ENCODE measurements at places on chromosomes 4 and X. TPM values are rescaled to one million over a fixed set of nuclear protein-coding genes. Genes with fewer than 3 reads are reported as not detected.

GRCh38 chr4:14787894-14788293, 214.4 kb upstream of the CPEB2 start:
- peaks cover 2% of the 10 kb centered on the region for H3K27me3 ChIP-seq
- H3K4me1 ChIP-seq: no peaks in the 10 kb centered on the region
- no peak overlapping the region for H3K27ac ChIP-seq
- DNase-seq: no peak
- H3K4me3 ChIP-seq: no peak overlapping the region

GRCh38 chrX:16185725-16186136, 18.4 kb downstream of the MAGEB17 start:
- DNase-seq: peak; percentile 76
- peak overlapping the region; percentile 93 for H3K27ac ChIP-seq
- H3K4me3 ChIP-seq: peak overlapping the region; percentile 50
- H3K36me3 ChIP-seq: peaks cover 5% of the 10 kb centered on the region
- no peaks in the 10 kb centered on the region for H3K27me3 ChIP-seq

SLC34A2 gene
- total RNA-seq: not detected

- no peak overlapping the region for H3K27ac ChIP-seq
- no peaks in the 10 kb centered on the region for H3K27me3 ChIP-seq
- DNase-seq: no peak
- H3K4me1 ChIP-seq: no peaks in the 10 kb centered on the region
These were observed 597.7 kb downstream of the PCDH18 start for GRCh38 chr4:136934601-136935000.

- DNase-seq: no peak
- peaks cover 15% of the 10 kb centered on the region for H3K4me1 ChIP-seq
- no peaks in the 10 kb centered on the region for H3K36me3 ChIP-seq
- no peak overlapping the region for H3K4me3 ChIP-seq
These were observed 80.7 kb downstream of the MAB21L2 start for GRCh38 chr4:150662686-150663085.

DNA sequence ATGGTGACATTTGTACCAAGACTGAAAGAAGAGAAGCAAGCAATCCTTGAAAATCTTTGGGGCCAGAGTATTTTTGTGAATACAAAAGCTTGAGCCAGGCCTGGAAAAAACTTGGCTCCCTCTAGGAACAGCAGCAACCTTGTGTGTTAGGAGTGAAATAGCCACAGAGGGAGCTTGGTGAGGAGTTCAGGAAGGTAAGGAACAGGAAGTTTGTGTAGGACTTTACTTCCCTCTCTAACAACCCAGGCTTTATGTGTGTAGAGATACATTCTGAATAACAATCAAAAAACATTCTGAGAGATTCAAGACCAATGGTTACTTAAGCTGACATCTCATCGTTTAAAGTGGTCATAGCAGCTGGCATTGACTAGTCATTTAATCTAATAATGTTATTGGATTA, 668.5 kb downstream of the PCDH18 start:
- H3K27me3 ChIP-seq: no peaks in the 10 kb centered on the region
- DNase-seq: no peak
- H3K4me3 ChIP-seq: peak overlapping the region; percentile 37
- H3K4me1 ChIP-seq: peaks cover 7% of the 10 kb centered on the region

- no peak overlapping the region for H3K27ac ChIP-seq
- no peaks in the 10 kb centered on the region for H3K27me3 ChIP-seq
- no peaks in the 10 kb centered on the region for H3K36me3 ChIP-seq
- no peak for DNase-seq
- no peaks in the 10 kb centered on the region for H3K4me1 ChIP-seq
These were observed 43.5 kb downstream of the FMR1NB start for GRCh38 chrX:148024425-148025148.

PTCHD1 gene
- not detected for total RNA-seq

- peak overlapping the region; percentile 6 for H3K27ac ChIP-seq
- H3K4me3 ChIP-seq: no peak overlapping the region
- peaks cover 1% of the 10 kb centered on the region for H3K36me3 ChIP-seq
- peaks cover 75% of the 10 kb centered on the region for H3K4me1 ChIP-seq
- H3K27me3 ChIP-seq: no peaks in the 10 kb centered on the region
These were observed 154.5 kb downstream of the GASK1B start for GRCh38 chr4:158018221-158018830.

DNA sequence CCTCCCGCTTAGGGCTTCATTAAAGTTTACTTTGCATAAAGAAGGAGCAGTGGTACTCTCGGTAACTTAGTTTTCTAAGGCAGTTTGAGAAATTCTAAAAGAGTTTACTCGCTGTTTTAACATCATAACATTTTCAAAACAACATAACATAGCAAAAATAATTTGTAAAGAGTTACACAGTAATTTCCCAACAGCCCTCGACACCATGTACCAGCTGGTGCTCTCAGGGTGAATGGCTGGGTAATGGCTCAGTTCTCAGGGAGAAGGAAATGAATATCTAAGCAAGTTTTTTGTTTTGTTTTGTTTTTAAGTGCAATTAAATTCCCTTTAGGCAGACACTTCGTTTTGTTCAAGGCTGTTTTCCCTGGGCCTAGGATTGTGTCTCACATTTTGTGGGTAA, 435.3 kb downstream of the C4orf33 start:
- H3K27ac ChIP-seq: no peak overlapping the region
- no peak for DNase-seq
- no peaks in the 10 kb centered on the region for H3K36me3 ChIP-seq
- H3K4me1 ChIP-seq: no peaks in the 10 kb centered on the region
- H3K4me3 ChIP-seq: no peak overlapping the region

GRCh38 chr4:143668930-143669552, 31.4 kb downstream of the FREM3 start:
- 0 out of 2 replicates have a peak, but pooled peaks cover under 1% of the 10 kb centered on the region for H3K36me3 ChIP-seq
- DNase-seq: no peak
- H3K4me3 ChIP-seq: no peak overlapping the region
- no peak overlapping the region for H3K27ac ChIP-seq
- H3K27me3 ChIP-seq: no peaks in the 10 kb centered on the region
- no peaks in the 10 kb centered on the region for H3K4me1 ChIP-seq

Measured in HFFc6 (cell line).